ENCODE measurements at places on chromosomes 3 and 15.

- no peak for DNase-seq
Observed at GRCh38 chr3:171788546-171789351, 21.5 kb downstream of the PLD1 start.

- no peak for DNase-seq
Observed at GRCh38 chr3:10354361-10355015, 33.6 kb upstream of the SEC13 start.

GRCh38 chr15:74725845-74726773, 781 bp upstream of the CYP1A1 start:
- DNase-seq, result no peak

DNA sequence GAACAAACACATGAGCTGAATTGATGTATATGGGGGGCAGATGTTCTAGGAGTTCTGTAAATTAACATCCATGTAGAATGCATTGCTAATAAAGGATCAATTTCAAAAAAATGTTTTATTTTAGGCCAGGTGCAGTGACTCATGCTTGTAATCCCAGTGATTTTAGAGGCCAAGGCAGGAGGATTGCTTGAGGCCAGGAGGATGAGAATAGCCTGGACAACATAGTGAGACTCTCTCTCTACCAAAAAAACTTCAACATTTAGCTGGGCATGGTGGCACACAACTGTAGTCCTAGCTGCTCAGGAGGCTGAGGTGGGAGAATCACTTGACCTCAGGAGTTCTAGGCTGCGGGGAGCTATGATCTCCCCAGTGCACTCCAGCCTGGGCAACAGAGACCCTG, 6.5 kb upstream of the NUP210 start:
- DNase-seq, result no peak

DNA sequence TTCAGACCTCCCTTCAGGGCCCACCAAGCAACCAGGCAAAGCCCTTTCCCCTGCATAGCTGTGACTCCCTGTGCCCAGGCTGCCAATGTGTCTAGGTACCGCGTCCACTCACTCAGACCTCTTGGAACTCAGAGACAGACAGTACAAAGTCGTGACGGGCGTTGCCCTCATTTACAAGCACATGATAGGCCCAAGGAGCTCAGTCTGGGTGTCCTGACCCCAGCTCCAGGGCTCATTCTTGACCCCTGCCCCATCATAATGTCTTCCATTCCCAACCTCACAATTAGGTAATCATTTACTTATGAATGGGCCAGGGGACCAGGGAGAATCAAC, 56.0 kb downstream of the KLF13 start:
- DNase-seq, result no peak

- DNase-seq, result no peak
Observed at GRCh38 chr3:160437083-160437455, 12.5 kb downstream of the TRIM59 start.

GRCh38 chr3:65975032-65975431, 63.7 kb downstream of the MAGI1 start:
- no peak for DNase-seq

- peak; percentile 5 for DNase-seq
Observed at GRCh38 chr15:80242132-80242769, 9.8 kb downstream of the CTXND1 start.

Data from midbrain (tissue), 1 donor.